ENCODE measurements at places on chromosomes 6 and 20.
A peak's percentile ranks its signal among the peaks of the same experiment; 100 is the strongest.

DNA sequence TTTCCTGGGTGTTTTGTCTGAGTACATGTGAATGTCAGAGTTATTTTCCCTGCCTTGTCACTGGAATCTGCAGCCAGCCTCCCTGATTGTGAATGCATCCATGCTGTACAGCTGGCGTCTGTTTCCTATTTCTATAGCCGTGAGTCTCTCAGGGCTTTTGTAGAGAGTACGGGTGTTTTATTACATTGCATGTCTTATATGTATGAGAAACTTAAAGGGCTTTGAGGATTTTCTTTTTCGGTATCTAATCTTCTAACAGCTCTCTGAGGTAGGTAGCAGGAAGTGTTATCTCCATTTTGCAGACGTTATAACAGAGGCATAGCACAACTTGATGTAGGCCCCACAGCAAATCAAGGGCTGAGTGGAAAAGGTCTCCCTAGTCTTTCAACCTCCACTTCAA, 272.9 kb downstream of the PRL start:
- no peak for DNase-seq

DNA sequence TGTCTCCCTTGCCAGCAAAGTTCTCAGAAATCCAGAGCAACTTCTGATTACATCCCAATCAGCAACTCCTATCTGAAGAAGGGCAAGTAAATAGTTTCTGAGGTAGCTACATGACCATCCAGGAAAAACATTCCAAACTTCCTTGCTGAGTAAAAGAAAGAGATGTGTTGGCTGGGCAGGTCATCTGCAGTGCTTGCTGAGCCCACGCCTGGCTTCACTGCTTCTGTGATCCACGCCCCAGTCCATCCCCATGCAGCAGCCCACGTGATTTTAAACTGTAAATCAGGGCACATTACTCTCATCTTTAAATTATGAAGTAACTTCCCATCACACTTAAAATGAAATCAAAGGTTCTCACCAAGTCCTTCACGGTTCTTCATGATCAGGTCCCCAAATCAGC, 603.6 kb downstream of the QKI start:
- no peak for DNase-seq

- peak; percentile 67 for DNase-seq
These were observed 52.6 kb upstream of the MAFB start for GRCh38 chr20:40741507-40742106.

DNA sequence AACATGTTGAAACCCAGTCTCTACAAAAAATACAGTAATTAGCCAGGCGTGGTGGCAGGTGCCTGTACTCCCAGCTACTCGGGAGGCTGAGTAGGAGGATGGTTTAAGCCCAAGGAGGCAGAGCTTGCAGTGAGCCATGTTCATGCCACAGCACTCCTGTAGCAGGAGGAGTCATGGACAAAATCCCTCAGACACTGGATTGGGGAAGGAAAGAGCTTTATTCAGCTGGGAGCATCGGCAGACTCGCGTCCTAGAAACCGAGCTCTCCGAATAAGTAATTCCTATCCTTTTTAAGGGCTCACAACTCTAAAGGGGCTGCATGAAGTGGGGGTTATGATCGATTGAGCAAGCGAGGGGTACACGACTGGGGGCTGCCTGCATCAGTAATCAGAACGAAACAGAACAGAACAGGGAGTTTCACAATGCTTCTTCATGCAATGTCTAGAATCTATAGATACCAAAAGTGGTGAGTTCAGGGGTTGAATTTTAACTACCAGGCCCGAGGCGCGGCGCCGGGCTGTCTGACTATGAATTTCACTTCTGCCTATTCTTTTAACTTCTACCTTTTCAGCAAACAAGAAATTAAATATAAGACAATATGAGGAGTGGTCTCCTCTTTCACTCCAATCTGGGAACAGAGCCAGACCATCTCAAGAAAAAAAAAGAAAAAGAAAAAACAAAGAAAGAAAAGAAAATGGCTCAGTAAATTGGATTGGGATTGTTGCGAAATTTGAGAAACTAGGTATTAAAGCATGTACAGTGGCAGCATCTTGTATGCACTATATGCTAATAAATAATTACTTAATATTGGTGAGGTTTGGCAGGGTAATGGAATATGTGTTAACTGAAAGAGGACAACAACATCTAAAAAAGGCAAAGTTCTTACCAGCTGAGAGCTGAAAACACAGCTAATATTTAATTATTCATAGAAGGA, 23.6 kb downstream of the HMGN4 start:
- DNase-seq = no peak

GRCh38 chr6:50791900-50792508, 26.7 kb upstream of the TFAP2B start:
- DNase-seq = peak; percentile 56

DNA sequence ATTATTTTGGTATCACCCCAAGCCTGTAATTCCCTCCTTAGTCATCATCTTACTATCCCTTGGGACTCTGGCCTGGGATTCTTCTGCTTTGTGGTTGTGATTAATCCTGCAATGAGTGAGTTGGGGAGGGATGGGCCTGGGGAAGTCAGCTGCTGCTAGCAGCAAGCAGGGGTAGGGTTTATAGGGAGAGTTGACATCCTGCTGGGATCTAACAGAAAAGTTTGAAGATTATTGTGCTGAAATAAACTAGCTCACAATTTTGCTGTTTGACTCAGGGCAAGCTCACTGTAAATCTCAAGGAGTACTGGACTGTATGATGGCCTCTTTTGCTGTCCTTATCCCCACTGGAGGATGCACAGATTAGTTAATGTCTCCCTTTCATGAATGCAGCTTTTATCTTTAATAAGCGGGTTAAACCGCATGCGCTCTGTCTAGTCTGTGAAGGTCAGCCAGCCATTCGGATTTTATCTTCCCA, 83.4 kb downstream of the JARID2 start:
- DNase-seq = peak; percentile 17

- peak; percentile 51 for DNase-seq
These were observed 7.3 kb upstream of the ULBP2 start for GRCh38 chr6:149934249-149935156.
